ENCODE measurements at places on chromosomes 5 and 9.

DNA sequence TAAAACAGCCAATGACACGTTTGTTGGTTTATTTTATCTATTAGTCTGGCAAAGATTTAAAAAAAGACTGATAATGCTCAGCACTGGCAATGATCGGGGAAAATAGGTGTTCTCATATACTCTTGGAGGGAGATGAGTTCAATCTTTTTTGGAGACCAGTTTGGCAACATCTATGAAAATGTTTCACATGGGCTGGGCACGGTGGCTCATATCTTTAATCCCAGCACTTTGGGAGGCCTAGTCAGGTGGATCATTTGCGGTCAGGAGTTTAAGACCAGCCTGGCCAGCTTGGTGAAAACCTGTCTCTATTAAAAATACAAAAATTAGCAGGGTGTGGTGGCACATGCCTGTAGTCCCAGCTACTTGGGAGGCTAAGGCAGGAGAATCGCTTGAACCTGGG is 6.8 kb upstream of the ANKRD31 start:
- no peak for DNase-seq

DNA sequence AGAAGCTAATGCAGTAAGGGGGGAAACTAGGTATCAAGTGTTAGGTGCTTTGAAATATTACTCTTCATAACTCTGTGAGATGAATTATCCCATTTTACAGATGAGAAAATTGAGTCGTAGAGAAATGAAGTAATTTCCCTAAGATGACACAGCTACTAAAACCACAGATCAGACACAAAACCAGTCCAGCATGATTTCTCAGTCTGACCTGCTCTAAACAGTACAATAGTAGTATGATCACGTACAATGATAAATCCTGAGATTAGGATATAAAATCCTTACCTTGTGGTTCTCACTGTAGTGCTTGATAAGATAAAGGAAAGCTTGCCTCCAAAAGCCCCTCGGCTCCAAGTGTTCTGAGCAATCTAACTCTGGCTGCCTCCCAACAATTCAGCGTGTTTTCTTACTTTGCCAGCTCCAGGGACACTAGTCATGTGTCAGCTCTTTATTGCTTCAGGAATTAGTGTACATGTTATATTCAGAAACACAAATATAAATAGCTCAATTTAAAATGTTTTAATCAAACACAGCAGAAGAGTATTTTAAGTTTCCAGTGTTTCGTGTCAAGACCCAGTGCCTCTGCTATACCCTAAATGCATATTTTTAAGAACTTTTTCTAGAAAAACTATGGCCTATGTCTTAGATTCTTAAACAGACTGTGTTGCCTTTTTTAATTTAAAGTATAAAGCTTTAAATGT is 243.6 kb downstream of the DENND1A start:
- DNase-seq, result no peak

DNA sequence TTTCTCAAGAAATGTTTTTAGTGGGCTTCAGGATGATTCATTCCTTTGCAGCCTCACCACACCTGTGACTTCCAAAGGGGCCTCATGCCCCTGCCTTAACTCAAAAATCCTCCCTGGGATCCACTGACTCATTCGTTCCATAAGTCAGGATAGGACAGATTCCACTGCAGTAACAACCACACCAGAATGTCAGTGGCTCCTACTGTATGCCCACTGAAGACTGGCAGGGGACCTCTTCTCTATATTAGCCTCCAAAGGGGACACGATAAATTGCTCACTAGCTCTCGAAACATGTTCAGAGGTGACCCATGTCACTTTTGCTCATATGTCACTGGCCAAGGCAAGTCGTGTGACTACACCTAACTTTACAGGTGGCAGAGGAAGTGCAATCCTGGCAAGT is 25.7 kb upstream of the LHX2 start:
- no peak for DNase-seq

GRCh38 chr9:18268381-18268780 is 205.6 kb upstream of the ADAMTSL1 start:
- DNase-seq, result no peak

- no peak for DNase-seq
These were observed 53.3 kb upstream of the SLIT3 start for GRCh38 chr5:169354263-169354662.

DNA sequence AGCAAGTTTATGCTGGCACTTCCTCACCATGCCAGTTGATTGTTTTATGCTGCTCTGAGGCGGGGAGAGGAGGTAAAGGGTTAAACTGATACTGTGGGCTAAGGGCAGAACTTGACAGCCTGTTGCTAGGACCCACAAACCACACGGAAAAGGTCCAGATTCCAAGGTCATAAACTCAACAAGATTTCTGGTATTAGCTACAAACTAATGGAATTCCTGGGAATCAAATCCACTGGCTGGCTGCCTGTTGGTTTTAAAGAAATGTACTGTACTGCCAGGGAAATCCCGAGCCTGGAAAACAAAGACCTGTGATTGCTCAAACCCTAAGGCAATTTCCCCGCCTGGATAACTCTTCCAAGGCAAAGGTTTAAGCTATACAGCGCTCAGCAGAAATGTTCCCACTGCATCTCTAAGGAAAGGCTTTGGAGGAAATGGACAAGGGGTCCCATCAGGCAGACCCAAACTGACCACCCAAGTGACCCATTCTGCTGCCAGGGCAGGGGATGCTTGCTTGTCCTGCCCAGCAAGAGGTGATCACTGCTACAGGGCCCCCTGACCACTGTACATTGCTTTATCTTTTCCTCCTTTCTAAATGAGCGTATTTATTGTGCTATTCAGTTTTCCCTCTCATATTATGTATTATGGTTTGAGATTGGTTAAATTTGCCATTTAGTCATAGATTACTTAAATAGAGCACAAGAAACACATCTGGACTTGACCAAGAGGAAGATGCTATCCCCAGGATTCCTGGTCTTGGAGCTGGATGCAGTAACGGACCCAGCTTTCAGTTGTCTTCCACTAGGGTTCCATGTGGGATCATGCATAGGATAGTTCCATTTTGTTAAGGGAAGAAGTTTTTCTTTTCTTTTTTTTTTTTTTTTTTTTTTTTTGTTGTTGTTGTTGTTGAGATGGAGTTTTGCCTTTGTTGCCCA is 124.3 kb downstream of the SUSD1 start:
- DNase-seq, result peak; percentile 89

DNA sequence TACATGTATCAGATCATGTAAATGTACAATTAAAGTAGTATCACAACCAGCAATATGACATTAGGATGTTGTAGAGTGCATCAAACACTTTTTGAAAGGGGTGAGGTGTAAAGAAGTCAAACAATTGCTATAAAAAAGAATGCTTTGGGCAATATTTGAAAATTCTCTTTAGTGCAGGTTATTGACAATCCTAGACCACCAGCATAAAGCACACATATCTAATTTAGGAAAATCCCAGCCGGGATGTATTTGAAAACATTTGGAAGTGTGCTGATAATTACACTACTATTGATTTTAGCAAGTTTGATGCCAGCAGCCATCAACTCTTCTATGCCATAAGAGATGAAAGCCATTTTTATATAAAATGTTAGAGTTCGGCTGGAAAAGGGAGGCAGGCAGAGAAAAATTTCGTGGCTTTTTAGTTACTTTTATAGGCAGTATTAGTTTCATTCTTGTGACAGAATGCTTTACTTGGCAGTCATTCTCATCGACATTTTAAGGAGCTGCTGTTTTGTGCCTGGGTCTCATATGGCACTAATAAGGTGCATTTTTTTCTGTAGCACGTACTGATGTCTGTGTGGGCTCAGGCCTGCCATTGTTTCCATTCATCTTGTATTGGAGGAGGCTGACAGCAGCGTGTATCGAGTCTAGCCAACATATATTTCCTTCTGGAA is 285.7 kb downstream of the AOPEP start:
- no peak for DNase-seq

GRCh38 chr5:126348855-126349635 is 74.2 kb upstream of the GRAMD2B start:
- DNase-seq, result no peak

DNA sequence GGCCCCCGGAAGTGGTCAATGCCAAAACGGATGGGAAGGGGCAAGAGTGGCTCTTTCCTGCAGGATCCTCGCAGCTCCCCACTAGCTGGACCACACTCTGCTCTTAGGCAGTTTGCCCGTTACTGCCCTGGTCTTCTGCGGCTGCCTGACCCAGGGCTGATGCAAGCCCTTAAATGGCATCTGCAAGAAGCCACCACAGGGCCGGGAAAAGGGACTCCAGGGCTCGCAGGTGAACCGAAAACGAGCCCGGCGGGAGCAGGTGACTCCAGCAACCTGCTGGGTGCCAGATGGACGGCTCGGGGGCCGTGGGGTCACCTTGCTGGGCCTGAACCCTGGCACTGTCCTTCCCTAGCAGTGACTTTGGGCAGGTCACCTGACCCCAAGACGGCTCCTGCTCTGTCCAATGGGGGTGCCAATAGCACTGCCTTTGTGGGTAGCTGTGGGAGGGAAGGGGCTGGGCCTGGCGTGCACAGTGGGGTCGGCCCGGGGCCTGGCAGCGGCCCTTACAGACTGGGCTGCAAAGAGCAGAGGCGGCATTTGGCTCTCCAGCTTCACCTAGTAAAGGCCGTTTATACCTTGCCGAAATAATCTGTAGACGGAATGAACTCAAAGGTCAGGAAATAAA is 1.3 kb downstream of the TMEM250 start:
- no peak for DNase-seq

GRCh38 chr5:56814963-56815657 is at the start of gene MAP3K1:
MAP3K1 (plus strand) TSS chr5:56815549; CDS start chr5:56815574, 25 bp downstream.
- peak; percentile 27 for DNase-seq

- DNase-seq, result no peak
These were observed 119.8 kb upstream of the PANK3 start for GRCh38 chr5:168699002-168699401.

GRCh38 chr5:12870872-12871539 is 966.8 kb upstream of the CTNND2 start:
- DNase-seq, result no peak

- no peak for DNase-seq
These were observed at the start of gene OLFML2A for GRCh38 chr9:124776954-124777648. OLFML2A (plus strand) TSS chr9:124777133; CDS start chr9:124777271, 138 bp downstream.
